ENCODE measurements at places on chromosomes 13 and 19. TPM values are rescaled to one million over a fixed set of nuclear protein-coding genes. Genes with fewer than 3 reads are reported as not detected.
A peak's percentile ranks its signal among the peaks of the same experiment; 100 is the strongest.

Gene CA11
- polyA plus RNA-seq: 7.6 TPM

Gene GJB2
- polyA plus RNA-seq: 0.51 TPM

Gene CATSPERD
- polyA plus RNA-seq: not detected

Gene KASH5
- polyA plus RNA-seq: not detected

Gene ZNF541
- polyA plus RNA-seq: 0.08 TPM

Gene SIGLEC12
- not detected for polyA plus RNA-seq

GRCh38 chr19:10339380-10339960, at the start of gene ICAM3:
TSS of gene ICAM3 (minus strand) at chr19:10339624. CDS start at chr19:10339614, 10 bp downstream.
- no peak for DNase-seq

DNA sequence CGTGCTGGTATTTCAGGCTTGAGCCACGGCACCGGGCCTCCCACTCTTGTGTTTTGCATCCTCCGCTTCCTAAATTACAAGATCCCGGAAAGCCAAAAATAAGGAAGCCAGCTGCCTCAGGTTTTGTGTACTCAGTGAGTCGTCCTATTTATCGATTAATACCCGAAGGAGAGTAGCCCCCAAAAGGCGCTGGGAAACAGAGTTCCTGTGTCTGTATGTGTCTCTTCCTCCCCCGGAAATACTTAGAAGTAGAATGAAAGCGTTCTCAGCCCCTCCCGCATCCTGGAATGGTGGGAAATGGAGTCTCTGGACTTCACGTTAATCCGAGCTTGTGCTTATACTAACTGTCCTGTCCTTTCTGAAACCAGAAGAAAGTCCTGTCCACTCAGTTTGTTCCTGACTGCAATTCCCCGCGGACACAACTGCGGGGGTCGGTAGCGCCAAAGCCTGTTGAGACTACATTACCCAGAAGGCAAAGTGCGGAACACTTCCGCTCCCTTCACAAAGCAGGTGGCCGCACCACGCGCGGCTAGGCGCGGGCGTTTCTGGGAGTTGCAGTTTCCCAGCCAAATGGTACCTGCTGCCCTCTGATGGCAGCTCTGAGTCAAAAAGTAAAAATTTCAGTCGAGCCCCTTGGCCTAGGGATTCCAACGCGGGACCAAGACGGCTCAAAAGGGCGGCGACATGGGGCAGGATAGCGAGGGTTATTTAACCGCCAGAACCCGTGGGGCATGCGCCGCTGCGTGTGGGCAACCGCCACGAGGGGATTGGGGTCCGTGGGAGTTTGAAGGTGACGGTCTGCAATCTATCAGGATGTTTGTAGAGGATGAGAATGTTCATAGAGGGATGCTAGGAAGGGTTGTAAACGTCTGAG, 2.2 kb upstream of the GSK3A start:
- DNase-seq: peak; percentile 95

DNA sequence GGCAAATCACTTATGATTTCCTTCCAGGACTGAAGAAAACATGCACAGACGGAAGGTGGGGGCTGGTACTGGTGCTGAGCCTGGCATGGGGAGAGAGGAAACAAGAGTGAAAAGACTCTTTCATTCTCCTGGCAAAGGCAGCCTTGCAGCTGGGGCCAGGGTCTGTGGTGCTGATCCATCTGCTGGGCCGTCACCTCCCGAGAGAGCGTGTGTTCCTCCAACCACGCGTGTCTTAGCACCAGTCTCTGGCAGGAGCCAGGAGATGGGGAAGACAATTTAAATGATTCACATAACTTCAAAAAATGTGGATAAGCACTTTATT, 23.9 kb upstream of the SPART start:
- no peak for DNase-seq

DNA sequence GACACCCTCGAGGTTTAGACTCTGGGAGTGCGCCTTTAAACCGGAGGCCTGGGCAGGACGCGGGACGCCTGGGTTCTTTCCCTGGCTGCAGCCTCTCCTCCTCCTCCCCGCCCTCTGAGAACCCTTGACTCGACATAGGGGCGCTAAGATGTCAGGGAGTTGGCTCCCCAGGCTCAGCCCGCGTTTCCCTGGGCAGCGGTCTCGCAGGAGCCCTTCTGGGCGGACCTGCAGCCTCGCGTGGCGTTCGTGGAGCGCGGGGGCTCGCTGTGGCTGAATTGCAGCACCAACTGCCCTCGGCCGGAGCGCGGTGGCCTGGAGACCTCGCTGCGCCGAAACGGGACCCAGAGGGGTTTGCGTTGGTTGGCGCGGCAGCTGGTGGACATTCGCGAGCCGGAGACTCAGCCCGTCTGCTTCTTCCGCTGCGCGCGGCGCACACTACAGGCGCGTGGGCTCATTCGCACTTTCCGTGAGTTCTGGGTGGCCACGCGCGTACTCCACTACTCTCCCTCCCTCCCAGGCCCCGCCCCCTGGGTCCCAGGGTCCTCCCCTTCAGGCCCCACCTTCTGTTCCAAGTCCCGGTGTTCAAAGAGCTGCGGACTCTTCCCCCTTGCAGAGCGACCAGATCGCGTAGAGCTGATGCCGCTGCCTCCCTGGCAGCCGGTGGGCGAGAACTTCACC, 1.3 kb downstream of the ICAM5 start:
- DNase-seq: no peak

DNA sequence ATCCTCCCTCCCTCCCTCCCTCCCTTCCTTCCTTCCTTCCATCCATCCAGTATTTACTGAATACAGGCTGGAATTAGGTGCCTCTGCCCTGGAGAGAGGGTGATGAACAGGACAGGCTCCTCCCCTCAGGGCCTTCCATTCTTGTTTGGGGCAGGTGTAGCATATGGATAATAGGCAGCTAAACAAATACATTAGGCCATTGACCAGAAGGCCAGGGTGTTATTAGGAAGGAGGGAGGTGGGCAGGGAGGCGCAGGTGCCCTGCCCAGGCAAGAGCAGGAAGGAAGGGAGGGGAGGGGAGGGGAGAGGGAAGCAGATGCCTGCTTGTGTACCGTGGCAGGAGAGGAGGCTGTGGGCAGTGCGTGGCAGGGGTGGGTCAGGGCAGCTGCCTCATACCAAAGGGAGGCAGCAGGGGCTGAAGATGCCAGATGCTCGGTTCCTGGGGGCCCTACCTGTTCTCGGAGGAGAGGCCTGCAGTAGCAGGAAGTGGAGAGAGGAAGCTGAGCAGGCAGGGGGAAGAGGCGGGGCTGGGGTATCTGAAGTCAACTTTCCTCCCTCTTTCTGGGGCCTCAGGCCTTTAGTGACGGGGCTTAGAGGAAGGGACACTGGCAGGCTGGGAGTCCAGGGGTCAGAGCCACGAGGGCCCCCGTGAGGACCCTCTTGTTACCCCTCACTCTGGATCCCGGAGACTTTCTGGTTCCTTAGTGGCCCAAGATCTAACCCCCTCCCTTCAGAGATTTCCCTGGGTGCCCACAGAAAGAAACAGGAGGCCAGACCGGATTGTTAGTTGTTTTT, at the start of gene RINL:
RINL (minus strand) TSS at position 495 of the 794 bp plus-strand sequence. CDS start 1,533 bp downstream, outside the sequence.
- no peak for DNase-seq

GRCh38 chr19:812049-812746, 9.6 kb downstream of the PLPPR3 start:
- no peak for DNase-seq

DNA sequence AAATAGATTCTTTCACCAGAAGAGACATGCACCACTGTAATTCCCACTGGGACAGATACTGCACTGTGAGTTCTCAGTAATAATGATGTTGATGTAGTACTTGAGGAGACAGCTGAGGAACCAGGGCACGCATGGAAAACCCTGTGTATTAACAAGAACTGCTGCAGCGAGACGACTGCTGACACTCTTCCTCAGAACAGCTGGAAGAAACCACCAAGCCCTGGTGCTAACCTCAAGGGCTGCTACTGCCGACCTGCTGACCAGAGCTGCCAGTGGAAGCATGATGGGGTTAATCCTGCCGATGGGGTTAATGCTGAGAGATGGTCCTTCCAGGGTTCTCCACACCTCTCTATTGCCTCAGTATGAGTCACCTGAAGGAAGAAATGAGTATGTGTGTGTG, 45.6 kb downstream of the EDNRB start:
- DNase-seq: no peak

DNA sequence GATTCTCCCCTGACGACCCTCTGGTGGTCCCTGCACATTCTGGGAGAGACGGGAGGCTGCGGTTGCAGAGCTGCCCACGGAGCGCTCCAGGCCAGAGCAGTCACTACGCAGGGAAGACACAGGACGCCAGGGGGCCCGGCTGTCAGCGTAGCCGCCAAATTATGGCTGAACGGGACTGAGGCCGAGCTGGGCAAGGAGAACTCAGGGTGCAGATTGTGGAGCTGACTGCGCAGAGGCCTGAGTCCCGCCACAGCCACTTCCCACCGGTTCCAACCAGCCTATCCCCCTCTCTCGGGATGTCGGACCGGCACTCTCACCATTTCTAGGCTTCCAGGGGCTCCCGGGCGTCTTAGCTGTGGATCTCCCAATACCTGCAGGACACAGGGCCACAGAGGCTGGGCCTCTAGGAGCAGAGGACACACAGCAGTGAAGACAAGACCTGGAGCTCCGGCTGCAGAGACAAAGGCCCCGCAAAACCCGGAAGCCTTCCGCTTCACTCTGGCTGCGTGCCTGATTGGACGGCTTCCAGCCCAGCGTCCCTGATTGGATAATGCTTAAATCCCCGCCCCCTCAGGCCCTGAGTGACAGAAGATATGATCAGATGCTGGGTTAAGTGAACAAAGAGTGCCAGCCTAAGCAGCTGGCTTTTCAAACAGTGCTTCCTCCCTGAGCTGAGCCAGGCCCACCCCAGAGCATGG, at the start of gene ZNF737:
ZNF737 (minus strand) TSS at position 461 of the 698 bp plus-strand sequence; CDS start at position 320, 141 bp downstream.
- DNase-seq: peak; percentile 87

GRCh38 chr19:19217099-19217498, 5.3 kb downstream of the NCAN start:
- DNase-seq: no peak

DNA sequence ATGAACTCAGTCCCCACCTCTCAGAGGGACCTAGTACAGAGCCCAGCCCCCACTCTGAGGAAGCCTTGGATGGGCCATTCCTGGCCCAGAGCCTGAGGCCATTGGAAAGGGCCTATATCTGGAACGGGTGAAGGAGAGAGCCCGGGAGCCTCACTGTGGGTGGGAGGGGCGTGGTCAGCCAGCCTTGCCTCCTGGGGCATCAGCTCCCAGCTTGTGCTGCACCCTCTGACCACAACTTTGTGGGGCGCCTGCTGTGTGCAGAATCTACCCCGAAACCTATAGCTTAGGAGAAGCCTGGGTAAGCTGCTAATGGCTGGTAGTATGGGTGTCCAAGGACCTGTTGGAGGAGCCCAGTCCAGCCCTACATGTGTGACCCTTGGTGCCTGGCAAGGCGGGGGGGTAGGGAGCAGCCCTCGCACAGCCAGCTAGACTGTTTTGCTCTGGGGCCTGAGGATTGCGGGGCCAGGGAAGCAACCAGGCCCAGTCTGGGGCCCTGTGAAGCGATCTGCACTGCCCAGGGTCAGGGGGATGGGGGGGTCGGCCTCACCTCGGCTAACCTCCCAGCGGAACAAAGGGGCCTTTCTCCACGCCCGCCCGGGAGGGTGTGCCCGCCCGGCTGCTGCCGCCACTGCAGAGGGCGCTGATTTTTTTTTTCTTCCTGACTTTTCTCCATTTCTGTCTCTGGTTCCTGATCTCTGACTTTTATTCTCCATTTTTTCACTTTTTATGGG, 42.3 kb downstream of the LYL1 start:
- DNase-seq: no peak

DNA sequence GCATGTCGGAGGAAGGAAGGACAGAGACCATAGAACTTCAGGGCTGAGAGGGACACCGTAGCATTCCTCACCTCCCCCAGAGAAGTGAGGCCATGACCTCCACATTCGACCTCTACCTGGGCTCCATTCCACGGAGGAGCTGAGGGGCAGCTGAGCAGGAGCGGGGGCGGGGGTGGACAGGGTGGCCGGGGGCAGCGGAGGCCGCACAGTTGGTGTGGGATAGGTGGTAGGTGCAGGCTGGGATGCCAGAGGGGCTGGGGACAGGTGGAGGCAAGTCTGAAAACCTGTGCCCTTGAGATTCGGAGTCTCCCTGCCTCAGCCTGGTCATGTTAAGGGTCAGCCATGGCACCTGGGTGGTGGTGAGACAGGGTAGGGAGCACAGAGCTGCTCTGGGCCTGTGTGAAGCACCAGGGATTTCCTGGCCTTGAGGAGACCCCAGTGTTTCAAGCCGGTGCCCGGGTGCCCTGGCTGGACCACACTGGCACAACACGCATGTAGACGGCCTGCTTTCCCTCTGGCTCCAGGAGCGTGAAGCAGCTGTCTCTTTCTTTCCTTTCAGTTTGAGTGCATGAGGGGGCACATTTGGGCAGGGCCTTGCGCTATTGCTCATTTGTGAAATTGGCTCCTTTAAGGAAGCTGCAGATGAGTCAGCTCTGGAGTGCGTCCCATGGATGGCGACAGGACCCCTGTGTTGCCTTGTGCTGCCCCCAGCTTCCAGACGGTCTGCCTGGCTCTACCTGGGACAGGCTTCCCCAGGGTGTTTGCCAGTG, 51.8 kb downstream of the TSSK6 start:
- DNase-seq: no peak

GRCh38 chr19:51354742-51355148, 11.4 kb downstream of the ETFB start:
- DNase-seq: no peak

- no peak for DNase-seq
Measured at GRCh38 chr13:76472916-76473315, 413.3 kb downstream of the KCTD12 start.

GRCh38 chr13:76864259-76864658, 21.9 kb downstream of the KCTD12 start:
- DNase-seq: no peak

- no peak for DNase-seq
Measured at GRCh38 chr13:95898256-95898655, 154.9 kb downstream of the UGGT2 start.

DNA sequence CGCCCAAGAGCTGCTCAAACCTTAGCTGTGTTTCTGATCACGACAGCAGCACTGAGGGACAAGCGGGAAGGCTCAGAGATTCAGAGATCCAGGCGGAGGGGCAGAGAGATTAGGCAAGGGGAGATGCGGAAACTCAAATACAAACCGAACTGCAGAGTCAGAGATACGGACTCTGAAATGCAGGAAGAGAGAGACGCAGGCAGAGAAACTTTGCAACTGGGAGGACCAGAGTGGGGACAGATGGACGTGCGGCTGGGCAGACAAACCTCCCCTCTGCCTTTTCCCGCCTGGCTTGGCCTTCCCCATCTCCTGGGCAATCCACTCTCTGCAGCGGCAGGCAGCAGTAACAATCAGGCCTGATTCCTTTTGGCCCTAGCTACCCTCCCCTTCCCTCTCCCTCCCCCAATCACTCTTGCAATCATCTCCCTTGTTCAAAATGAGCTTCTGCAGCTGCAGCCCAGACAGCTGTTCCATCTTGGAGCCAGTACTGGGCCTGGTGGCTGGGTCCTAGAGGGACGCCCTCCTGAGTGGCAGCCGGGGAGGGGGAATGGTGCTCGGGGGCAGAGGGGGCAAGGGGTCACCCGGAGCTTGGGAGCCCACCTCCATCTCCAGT, 29.7 kb downstream of the OLFM2 start:
- DNase-seq: peak; percentile 38

- no peak for DNase-seq
Measured at GRCh38 chr13:47929156-47929555, 71.9 kb downstream of the SUCLA2 start.

Measured in forelimb muscle (tissue), 1 donor.